IMR-90 (cell line): ENCODE measurements at places on chromosomes 1 and 21. TPM values are rescaled to one million over a fixed set of nuclear protein-coding genes. Genes with fewer than 3 reads are reported as not detected.

GRCh38 chr1:182668521-182669054, 15.8 kb downstream of the RGS8 start:
- DNase-seq = no peak
- peaks cover 29% of the 10 kb centered on the region for H3K27me3 ChIP-seq
- no peak overlapping the region for H3K4me3 ChIP-seq
- H3K27ac ChIP-seq = no peak overlapping the region

DNA sequence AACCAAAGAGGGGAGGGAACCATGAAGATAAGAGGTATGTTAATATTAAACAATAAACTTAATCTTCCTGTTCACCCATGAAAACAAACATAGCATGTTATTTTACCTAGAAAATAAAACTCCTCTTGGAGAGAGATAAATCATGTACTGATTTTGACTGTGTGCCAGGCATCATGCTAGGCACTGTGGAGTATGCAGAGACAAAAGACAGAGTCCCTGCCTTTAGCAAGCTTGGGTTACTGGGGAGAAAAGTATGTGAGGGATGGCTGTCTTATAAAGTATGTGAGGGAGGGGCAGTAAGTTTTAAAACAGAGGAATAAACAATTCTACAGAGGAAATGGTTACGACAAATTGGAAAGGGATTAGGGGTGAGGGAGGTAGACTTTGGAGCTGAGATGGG, 129.5 kb upstream of the BEND5 start:
- DNase-seq = no peak
- H3K36me3 ChIP-seq = no peaks in the 10 kb centered on the region
- no peak overlapping the region for H3K27ac ChIP-seq

Gene RPF1
- total RNA-seq = 30.3 and 45.3 TPM in 2 replicates

GRCh38 chr1:83698644-83699043, 300.3 kb downstream of the TTLL7 start:
- H3K4me1 ChIP-seq = no peaks in the 10 kb centered on the region
- no peak overlapping the region for H3K27ac ChIP-seq
- no peaks in the 10 kb centered on the region for H3K36me3 ChIP-seq
- H3K27me3 ChIP-seq = no peaks in the 10 kb centered on the region

- no peaks in the 10 kb centered on the region for H3K27me3 ChIP-seq
- H3K27ac ChIP-seq = no peak overlapping the region
- peaks cover 2% of the 10 kb centered on the region; the same call in 1 of the 2 replicates for H3K4me1 ChIP-seq
- peak; percentile 37 for DNase-seq
- no peak overlapping the region for H3K4me3 ChIP-seq
Observed at GRCh38 chr1:229318056-229318455, 24.8 kb downstream of the CCSAP start.
